ENCODE measurements at places on chromosomes 13 and 19.

- no peak for DNase-seq
Observed at GRCh38 chr13:73683746-73684145, 450.5 kb downstream of the KLF12 start.

DNA sequence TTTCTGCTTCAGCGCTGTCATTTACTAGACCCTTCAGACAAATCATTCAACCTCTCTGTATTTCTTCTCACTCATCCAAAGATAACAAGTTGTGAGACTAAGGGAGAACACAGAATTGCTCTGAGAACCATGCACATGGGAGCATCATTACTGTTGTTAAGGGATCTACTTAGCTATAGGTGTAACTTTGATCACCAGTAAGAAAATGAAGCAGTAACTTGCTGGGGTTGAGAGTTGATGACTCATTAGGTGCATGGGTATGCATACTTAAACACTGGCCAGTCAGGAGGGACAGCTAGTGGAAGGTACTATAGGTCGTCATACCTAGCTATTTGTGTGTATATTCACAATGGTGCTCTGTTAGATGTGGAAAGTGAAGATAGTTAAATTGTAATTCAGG lies 61.5 kb downstream of the B3GLCT start:
- no peak for DNase-seq

DNA sequence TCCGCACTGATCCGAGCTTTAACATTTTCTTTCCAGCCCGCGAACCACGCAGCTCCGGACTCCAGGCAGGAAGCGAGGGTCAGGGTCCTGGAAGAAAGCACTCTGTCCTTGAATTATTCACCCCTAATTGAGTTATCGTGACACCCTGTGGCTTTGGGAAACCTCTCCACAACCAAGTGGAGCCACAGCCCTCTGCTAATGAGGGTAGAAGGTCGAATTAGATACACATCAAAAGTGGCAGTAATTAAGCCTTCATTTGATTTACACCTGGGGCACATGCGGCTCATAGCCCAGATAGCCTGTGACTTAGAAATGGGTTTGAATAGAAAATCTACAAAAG lies 15.9 kb upstream of the RNF17 start:
- DNase-seq = no peak

DNA sequence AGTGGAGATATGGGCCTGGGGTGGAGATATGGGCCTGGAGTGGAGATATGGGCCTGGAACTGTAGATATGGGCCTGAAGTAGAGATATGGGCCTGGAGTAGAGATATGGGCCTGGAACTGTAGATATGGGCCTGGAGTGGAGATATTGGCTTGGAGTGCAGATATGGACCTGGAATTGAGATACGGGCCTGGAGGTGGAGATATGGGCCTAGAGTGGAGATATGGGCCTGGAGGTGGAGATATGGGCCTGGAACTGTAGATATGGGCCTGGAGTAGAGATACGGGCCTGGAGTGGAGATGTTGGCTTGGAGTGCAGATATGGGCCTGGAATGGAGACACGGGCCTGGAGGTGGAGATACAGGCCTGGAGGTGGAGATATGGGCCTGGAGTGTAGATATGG lies 402 bp downstream of the KIR3DL3 start:
- no peak for DNase-seq

GRCh38 chr13:33349986-33350826 lies 64.7 kb upstream of the STARD13 start:
- no peak for DNase-seq

DNA sequence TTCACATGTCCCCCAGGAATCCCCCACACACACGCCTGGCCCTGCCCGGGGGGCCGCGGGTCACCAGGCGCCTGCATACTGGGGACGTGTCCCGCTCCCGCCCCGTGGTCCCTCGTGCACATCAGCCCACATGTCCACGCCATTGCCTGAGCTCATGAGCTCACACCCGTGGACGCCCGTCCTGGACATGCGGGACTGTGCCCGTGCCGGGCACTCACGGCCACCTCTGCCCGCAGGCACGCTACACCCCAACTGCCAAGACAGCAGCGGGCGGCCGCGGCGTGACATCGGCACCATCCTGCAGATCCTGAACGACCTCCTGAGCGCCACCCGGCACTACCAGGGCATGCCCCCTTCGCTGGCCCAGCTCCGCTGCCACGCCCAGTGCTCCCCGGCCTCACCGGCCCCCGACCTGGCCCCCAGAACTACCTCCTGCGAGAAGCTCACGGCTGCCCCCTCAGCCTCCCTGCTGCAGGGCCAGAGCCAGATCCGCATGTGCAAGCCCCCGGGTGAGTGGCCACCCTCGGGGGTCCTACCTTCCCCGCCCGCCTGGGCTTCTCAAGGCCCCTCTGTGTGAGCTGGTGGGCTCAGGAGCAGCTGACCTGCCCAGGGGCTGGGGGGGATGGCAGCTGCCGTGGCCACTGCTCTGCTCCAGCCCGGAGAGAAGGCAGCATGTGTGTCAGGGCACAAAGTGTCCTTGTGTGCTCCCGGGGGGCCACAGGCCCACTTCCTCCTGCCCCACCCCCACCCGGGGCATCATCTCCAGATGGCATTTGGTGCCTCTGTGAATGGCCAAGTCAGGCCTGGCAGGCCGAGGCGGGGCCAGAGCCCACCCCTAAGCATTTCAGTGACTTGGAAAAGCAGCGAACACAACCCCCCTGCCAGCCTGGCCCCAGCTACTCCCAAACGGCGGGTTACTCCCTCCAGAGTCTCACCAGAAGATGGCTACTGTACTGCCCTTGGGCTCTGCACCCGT lies 7.1 kb downstream of the MIDN start:
- no peak for DNase-seq

- DNase-seq = no peak
Observed at GRCh38 chr19:56718231-56718630, 46.7 kb upstream of the ZNF835 start.

DNA sequence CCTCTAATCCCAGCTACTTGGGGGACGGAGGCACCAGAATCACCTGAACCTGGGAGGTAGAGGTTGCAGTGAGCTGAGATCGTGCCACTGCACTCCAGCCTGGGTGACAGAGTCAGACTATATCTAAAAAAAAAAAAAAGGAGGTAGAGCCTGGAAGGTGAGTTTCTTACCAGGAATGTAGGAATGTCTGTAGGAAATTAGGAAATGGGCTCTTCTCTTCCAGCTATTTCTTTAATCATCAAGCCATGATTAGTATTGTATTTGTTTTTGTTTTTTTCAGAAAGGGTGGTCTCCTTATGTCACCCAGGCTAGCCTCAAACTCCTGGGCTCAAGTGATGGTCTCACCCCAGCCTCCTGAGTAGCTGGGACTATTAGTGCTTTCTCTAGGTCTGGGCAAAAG lies 26.3 kb upstream of the SERP2 start:
- DNase-seq = no peak

DNA sequence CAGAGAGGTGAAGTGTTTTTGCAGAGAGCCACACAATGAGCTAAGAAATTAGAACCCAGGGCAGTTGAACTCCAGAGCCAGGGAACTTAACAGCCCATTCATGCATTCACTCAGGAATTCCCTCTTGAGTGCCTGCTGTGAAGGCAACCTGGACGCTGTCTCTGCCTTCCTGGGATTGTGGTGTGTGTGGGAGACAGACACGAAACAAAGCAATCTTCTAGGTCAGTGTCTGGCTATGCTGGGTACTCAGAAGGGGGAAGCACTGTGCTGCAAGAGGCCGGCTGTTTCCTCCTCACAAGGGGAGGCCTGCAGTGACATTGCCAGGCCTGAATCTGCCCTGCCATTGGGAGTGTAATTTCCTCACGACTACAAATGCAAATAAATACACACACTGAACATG lies 9.7 kb downstream of the BCKDHA start:
- no peak for DNase-seq

DNA sequence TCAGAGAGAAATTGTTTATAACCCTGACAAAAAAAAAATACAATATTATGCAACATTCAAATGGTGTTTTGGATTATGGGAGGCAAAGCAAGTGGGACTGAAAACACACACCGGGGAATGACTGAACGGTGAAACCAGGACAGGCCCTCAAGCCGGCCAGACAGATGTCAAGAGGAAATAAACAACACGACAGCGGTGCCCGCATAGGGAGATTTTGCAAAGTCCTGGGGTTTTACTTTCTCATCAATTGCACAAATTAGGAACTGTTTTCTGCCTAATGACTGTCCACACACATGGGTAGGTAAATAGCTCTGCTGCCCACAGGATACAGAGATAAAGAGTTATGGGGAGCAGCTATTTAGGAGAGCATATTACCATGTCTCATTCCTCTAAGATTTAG lies 134.5 kb downstream of the IRS2 start:
- DNase-seq = no peak

- no peak for DNase-seq
Observed at GRCh38 chr19:16075430-16076153, 703 bp upstream of the TPM4 start.

- no peak for DNase-seq
Observed at GRCh38 chr13:113397608-113398425, 33.9 kb upstream of the GRTP1 start.

GRCh38 chr13:33132644-33133440 lies 116.6 kb downstream of the KL start:
- no peak for DNase-seq

- no peak for DNase-seq
Observed at GRCh38 chr19:49359851-49360820, 2.1 kb downstream of the TEAD2 start.

DNA sequence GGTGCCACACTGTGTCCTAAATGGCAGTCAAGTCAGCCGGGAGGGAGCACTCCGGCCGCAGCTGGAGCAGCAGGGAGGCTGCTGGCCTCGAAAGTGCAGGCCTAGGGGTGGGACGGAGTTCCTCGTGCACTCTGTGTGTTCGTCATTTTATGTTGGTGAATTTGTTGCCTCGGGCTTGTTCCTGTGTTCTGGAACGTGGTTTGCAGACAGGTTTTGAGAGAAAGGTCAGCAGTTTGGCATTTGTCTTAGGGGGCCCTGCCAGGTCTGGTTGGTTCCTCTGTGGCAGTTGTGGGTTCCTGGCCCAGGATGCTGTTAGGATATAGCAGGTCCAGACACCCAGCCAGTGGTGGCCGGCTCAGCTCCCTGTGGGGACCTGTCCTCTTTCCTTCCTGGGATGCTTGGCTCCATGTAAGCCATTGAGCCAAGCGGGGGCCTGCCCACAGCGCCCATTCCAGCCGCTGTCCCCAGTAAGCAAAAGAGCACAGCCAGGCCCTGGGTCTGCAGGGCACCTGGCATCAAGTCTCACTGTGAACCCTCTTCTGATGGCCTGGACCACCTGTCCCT lies 30.0 kb downstream of the MPHOSPH8 start:
- no peak for DNase-seq

DNA sequence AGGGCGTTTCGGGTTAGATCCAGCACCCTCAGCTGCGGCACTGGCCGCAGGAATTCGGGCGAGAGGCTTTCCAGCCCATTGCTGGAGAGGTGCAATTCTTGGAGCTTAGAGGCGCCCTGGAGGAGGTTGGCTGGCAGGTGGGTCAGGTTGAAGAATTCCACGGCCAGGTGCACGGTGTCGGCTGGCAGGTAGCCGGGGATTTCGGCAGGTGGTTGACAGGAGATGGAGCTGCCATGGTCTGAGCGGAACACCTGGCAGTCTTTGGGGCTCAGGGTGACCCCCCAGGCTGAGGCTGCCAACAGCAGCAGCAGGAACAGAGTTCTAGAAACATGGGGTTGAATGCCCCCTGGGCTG lies 1.3 kb downstream of the LRG1 start:
- no peak for DNase-seq

GRCh38 chr19:6660930-6661329 lies 9.0 kb downstream of the TNFSF14 start:
- DNase-seq = no peak

DNA sequence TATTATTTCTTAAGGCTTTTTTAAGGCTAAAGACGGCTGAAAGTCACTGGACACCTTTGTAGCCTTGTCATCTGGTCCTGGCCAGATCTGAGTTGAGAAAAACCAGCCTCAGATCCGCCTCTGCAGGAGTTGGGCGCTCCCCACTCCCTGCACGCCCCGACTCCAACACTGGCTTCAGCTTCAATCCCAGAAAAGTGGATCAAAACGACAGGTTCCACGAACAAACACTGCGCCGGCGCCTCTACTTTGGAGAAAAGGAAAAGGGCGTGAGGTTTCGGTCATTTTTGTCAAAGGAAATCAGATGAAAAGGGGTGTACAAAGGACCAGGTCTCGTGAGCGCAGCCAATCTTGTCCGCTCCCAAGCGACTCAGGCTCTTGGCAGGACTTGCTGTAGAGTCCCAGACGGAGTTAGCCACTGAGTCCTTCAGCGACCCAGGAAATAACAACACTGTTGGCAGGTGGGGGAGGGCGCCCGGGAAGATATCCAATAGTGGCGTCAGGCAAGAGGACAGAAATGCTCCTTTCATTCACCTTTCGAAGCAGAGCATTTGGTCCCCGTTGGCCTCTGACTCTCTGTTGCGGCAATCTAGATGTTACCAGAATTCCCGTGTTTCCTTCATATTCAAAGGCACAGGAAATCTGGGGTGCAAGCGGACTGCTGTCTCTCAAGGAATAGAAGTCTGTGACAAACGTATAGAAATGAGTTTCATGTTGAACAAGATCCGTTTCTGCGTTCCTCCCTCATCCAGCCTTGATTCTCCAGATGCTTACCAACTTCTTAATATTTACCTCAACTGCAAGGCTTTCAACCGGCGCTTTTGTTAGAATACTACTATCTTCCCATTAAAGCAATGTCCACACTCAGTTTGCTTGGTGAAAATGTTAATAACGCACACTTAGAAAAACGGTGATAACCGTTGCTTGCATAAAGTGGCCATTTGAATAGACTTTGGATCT lies 1.8 kb upstream of the CCNA1 start:
- no peak for DNase-seq

DNA sequence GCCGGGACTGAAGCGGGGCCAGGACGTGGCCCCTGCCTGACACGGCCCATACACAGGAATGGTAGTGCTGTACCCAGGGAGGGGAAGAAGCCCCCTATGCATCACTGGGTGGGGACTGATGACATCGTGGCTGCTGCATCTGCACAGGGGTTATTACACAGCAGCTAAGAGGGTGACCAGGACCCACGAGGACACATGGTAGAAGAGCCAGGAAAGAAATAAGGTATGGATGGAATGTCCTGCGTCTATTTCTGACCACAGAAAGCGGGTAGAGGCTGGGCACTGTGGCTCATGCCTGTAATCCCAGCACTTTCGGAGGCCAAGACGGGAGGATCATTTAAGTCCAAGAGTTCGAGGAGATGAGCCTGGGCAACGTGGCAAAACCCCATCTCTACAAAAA lies 24.1 kb downstream of the DCAF15 start:
- DNase-seq = no peak

GRCh38 chr13:59424661-59425060 lies 739.1 kb downstream of the DIAPH3 start:
- no peak for DNase-seq

GRCh38 chr19:18915639-18916038 lies 3.5 kb downstream of the COPE start:
- DNase-seq = no peak

GRCh38 chr19:47510516-47511127 lies 4.2 kb downstream of the NAPA start:
- no peak for DNase-seq

GRCh38 chr13:107342747-107343146 lies 774.8 kb upstream of the ARGLU1 start:
- DNase-seq = no peak
